ENCODE measurements at places on chromosomes 4 and X. TPM values are rescaled to one million over a fixed set of nuclear protein-coding genes. Genes with fewer than 3 reads are reported as not detected.

TIGD4 gene
- 0.31 TPM for total RNA-seq

LDB2 gene
- not detected for total RNA-seq

DNA sequence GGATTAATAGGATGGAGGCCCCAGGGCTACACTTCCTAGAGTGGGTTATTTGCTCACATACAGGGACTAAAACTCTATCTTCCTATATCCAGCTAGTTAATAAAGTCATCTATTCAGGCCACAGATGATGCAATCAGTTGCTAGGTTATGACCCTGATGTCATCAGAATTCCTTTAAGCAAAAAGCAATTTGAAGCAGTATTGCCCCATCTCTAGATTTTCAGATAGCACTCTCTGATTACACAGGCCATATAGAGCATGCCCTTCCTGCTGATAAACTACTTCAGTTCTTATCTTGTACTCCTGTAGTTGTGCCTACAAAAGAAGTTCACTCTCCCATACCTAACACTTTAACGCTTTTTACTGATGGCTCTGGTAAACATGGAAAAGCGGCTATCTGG lies 84.8 kb downstream of the TMEM144 start:
- H3K27me3 ChIP-seq = no peaks in the 10 kb centered on the region
- no peaks in the 10 kb centered on the region for H3K36me3 ChIP-seq
- H3K4me3 ChIP-seq = no peak overlapping the region
- no peak for DNase-seq

- peaks cover 12% of the 10 kb centered on the region for H3K27me3 ChIP-seq
- H3K4me3 ChIP-seq = no peak overlapping the region
- no peak overlapping the region for H3K27ac ChIP-seq
- DNase-seq = no peak
- no peaks in the 10 kb centered on the region for H3K4me1 ChIP-seq
These were observed 186.9 kb downstream of the GPAT3 start for GRCh38 chr4:83722730-83723269.

DNA sequence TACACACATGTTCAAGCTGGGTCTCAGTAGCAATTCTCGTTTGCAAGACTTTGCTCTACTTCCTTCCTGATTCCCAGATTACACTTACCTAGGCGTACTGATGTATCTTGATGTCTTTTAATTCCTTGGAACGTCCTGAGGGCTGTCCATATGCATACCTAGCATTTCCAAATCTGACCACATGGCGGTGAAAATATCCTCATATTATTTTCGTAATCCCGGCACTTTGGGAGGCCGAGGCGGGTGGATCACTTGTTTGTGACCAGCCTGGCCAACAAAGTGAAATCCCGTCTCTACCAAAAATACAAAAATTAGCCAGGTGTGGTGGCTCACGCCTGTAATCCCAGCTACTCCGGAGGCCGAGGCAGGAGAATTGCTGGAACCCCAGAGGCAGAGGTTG lies 1786.3 kb upstream of the TENM3 start:
- no peak overlapping the region for H3K27ac ChIP-seq
- no peak for DNase-seq
- H3K4me3 ChIP-seq = no peak overlapping the region
- H3K4me1 ChIP-seq = no peaks in the 10 kb centered on the region
- H3K27me3 ChIP-seq = no peaks in the 10 kb centered on the region
- no peaks in the 10 kb centered on the region for H3K36me3 ChIP-seq

DNA sequence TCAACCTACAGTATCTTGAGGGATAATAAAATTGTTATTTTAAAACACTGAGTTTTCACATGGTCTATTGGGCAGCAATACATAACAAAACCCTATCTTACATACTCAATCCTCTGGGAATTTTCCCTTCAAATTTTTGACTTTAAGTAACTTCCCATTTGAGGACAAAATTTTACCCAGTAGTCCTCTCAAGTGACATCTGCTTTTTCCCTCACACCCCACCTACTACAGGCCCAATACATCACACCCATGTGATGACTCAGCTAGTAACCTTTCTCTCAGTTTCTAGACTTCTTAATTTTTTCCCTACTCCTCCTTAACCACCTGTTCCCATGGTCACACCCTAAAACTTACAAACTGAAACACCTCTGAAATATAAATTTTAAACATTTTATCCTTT lies 12.2 kb upstream of the RAP1GDS1 start:
- peaks cover 4% of the 10 kb centered on the region for H3K27me3 ChIP-seq
- no peak overlapping the region for H3K27ac ChIP-seq
- H3K4me1 ChIP-seq = peaks cover 15% of the 10 kb centered on the region
- DNase-seq = no peak

DNA sequence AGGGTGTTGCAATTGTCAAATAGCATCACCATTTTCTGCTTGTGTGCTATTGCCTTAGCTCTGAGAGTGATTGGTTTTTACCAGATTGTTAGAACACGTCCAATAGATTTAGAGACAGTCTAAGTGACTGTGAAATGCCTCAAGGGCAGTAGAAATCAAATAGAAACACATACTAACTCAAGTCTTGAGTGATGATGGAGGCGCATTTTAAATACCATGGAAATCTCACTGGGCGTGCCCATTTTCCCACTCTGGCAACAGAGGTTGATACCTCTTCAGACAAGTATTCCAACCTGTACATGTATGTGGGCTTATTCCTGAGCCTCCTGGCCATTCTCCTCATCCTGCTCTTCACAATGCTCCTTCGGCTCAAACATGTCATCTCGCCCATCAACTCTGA lies 7.2 kb downstream of the SERTM2 start:
- H3K27me3 ChIP-seq = no peaks in the 10 kb centered on the region
- no peaks in the 10 kb centered on the region for H3K36me3 ChIP-seq
- no peak overlapping the region for H3K4me3 ChIP-seq
- H3K27ac ChIP-seq = no peak overlapping the region
- DNase-seq = no peak

DNA sequence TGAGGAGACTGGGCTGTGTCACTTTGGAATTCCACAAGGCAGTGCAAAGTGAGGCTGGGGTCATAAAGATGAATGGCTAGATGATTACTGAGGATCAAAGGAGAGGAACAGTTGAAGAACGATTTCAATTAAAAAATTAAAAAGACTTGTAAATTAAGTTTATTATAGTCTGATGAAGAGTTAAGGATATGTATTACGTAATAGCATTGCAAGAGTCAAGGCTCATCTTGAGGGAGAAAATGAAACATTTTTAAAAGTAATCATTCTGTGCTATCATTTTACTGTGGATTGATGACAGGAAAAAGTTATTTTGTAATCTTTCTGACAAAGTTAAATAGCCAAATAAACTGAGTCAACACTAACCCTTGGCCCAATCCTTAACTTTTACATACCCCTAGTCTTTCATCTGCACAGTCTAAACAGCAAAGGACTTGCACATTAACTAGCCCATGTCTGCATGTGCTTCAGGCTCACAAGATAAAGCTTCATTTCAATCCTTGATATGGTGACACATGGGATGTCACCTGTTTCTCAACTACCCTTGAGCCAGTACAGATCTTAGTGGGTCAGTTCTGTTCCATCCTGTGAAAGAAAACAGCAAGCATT lies 465.5 kb upstream of the CTSO start:
- H3K27me3 ChIP-seq = no peaks in the 10 kb centered on the region
- DNase-seq = no peak
- H3K36me3 ChIP-seq = no peaks in the 10 kb centered on the region
- H3K4me3 ChIP-seq = no peak overlapping the region
- H3K27ac ChIP-seq = no peak overlapping the region

DNA sequence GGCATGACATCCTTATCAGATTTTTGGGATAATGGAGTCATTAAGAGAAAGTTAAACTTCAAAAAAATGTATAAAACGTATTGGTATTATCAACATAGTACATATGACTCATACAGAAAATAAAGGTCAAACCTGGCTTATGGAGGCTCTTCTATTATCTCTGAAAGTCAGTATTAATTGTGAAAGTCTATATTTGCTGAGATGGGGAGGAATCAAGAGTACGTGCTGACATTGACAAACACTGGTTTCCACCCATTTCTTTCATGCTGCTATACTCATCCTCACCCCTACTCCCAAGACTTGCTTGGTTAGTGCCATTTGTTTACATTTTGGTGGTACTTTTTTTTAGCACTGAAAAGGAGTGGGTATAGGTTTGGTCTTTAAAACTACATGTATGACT lies 30.8 kb upstream of the PLA2G12A start:
- H3K27ac ChIP-seq = no peak overlapping the region
- H3K4me1 ChIP-seq = peaks cover 11% of the 10 kb centered on the region
- no peak overlapping the region for H3K4me3 ChIP-seq
- DNase-seq = no peak

GRCh38 chr4:183249854-183250253 lies 70.2 kb downstream of the CLDN22 start:
- peak; percentile 23 for DNase-seq
- no peak overlapping the region for H3K4me3 ChIP-seq
- H3K27ac ChIP-seq = no peak overlapping the region
- no peaks in the 10 kb centered on the region for H3K36me3 ChIP-seq
- no peaks in the 10 kb centered on the region for H3K4me1 ChIP-seq

GRCh38 chr4:129345609-129346008 lies 249.7 kb downstream of the C4orf33 start:
- no peaks in the 10 kb centered on the region for H3K36me3 ChIP-seq
- DNase-seq = no peak
- no peaks in the 10 kb centered on the region for H3K4me1 ChIP-seq
- no peak overlapping the region for H3K4me3 ChIP-seq
- no peak overlapping the region for H3K27ac ChIP-seq
